HFFc6 (cell line): ENCODE measurements at places on chromosomes 7 and 10.
A peak's percentile ranks its signal among the peaks of the same experiment; 100 is the strongest.

DNA sequence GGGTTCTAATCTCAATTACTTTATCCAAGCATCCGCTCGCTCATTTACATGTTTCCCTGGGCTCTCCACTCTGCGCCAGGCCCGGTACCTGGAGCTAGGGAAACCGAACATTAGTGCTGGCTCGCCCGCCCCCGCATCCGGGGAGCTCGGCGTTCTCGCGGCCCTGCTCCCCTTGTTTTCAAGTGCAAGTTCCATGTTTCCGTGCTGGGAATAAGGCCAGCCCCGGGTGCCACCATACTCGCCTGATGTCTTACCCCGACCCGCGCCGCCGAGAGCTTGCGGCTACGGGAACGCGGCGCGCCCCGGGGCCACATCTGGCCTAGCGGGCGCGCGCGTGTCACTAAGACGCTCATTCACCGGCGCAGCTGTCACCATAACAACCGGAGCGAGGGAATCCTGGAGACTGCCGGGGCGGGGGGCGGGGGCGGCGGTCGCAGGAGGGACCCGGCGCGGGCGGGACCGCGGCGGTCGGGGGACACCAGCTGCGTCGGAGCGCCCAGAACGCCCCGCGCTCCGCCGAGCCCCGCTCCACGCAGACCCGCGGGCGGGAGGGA, at the start of gene NEURL1:
NEURL1 (plus strand) TSS at position 344 of the 554 bp plus-strand sequence. CDS start 683 bp downstream, outside the sequence.
- DNase-seq: no peak

DNA sequence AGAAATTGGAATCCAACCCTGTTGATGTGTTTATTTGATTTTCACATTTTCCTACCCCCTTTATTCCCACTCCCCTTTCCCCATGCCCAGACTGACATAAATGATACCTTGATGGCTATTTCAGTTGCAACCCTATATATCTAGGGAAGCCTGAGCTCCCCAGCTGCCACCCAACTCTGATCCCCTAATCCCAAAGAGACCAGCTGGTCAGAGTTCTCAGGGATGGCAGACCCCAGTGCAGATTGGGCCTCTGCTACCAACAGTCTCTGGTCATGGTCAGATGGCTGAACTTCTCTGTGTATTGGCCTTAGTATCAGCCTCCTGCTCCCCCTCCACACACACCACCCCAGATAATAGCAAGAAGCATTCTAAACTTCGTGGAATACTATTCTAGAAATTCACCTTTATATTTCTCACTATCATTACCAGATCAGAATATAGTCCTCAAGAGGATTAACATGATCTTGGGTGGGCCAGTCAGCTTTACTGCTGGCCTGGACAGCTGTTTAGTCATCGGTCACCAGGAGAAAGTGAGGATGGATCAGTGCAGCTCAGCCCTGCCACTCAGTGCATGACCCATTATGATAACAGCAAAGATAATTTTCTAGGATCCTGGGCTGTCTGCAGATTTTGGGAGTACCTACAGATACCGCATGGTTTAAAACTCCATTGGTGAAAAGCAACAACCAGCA, 24.5 kb upstream of the BTRC start:
- no peak for DNase-seq

DNA sequence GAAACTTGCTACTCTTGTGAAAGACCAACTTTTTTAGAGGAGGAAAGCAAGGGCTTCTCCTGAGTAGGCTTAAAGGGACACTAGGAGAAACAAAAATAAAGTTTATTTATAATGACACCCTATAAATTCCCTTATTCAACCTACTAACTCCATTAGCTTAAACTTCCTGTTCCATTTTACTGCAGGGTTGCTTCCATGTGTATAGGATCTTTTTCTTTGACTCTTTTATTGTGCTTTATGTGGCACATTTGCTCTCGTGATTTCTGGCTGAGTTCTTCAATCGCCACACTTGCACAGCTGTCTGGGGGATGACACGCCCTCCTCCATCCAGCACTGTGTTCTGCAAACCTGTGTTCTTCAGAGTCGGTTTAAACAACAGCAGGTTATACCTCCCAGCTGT, 225.7 kb upstream of the NPVF start:
- no peak for DNase-seq

DNA sequence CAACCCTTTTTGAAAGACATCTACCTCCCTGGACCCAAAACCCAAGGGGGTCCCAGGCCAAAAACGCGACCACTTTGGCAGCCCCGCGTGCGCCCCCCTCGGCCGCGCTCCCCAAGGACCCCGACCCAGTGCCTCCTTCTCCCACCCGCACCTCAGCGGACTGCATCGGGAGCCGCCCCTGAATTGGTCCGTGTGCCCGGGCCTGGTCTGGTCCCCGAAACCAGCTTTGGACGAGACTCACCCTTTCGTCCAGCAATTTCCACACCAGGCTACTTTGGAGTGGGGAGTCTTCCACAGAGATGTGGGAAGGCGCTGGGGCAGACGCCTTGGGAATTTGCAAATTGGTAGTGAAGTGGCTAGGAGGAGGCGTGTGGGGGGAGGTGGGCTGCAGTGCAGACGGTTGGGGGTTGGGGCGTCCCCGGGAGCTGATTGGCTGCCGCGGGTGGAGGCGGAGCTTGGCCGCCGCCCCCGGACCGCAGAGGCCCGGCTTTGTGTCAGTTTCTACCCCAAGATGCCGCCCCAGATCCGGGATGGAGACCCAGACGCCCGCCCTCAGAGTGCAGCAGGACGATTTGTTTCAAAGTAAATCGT, 16.9 kb downstream of the TCAF1 start:
- peak; percentile 28 for DNase-seq

GRCh38 chr10:52279546-52279945, 34.5 kb upstream of the DKK1 start:
- no peak for DNase-seq

GRCh38 chr7:69105092-69105491, 493.2 kb upstream of the AUTS2 start:
- no peak for DNase-seq

DNA sequence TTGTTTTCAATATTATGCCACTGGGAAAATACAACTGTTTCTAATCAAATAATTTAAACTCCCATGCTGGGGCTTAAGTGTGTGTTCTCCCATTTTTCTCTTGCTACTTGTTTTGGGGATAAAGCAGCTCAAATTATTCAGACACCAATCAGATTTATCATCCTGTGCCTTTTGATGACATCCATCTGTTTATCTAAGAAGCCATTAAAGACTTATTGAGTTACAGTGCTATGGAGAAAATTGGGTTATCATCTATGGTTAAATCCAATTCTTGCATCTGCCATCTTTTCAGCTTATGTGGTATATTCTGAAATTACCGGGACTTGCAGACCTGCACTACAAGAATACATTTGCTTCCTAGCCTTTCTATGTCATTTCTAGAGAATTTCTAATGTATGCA, 401.2 kb downstream of the GFRA1 start:
- no peak for DNase-seq

DNA sequence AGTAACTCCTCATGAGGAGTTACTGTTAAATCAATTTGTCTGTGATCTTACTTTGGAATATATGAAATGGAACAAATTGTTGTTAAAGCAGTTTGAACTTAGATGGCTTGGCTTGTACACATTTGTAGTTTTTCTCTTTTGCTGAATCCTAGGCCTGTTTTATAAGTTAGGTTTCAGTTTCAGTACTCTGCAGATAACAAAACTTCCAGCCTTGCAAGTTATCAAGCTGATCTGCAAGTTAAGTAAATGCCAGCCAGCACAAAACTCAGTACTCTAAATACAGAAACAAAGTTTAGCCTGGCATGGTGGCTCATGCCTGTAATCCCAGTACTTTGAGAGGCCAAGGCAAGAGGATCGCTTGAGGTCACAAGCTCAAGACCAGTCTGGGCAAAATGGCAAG, 25.0 kb upstream of the PAXIP1 start:
- no peak for DNase-seq

- peak; percentile 99 for DNase-seq
These were observed at the start of gene PITRM1 for GRCh38 chr10:3172446-3173170. PITRM1 (minus strand) TSS chr10:3172782; CDS start chr10:3172772, 10 bp downstream.

DNA sequence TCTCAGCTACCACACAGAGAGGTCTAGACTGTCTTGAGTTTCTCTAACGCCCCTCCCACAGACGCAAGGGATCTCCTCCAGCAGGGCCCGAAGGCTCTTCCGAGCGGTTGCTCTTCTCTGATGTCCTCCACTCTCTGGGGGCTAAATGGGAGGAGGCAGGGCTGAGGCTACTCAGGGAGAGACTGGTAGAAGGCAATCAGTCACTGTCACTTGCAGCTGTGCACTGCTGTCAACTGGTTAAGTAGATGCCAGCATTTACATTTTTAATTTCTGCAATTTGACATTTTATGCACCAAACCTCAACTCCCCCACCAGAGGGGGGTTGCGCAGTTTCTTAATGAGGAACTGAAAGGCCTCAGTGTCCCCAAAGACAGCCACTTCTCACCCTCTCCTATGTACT, 442.8 kb downstream of the PLXNA4 start:
- no peak for DNase-seq

DNA sequence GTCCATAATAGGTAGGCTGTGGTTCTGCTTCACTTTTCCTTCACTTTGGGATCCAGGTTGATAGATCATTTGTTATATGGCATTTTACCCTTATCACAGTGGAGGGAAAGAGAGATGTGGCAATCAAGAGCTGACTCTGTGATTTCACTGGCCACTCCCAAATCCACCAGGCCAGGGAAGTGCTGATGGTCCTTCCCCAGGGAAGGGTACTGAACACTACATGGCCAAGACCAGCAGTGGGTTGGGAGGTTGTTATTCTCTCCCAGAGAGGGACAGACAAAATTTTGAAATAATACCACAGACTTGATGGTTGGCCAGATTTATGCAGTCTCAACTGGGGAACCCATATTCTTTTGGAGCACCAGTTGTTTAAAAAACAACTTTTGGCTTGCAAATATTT, 102.5 kb downstream of the SND1 start:
- DNase-seq: no peak

DNA sequence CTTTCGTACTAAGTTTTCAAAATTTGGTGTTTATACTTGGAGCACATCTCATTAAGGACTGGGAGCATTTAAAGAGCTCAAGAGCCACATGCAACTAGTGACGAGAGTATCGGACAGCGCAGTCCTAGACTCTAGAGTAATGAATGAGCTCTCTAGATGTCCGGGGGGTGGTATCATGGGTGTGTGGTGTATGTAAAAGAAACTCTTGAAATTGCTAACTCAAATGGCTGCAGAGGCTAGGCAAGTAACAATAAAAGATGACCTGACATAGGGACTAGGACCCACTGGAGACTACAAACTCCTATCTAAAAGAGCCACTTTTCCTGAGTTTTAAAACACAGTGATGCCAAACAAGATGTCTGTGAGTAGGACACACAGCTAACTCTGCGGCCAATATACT, 14.0 kb downstream of the MYOZ1 start:
- no peak for DNase-seq
